ENCODE measurements at places on chromosomes 4 and X.

- no peak for DNase-seq
Observed at GRCh38 chr4:70760662-70761061, 38.9 kb downstream of the RUFY3 start.

- no peak for DNase-seq
Observed at GRCh38 chr4:78622253-78622979, 70.8 kb downstream of the ANXA3 start.

GRCh38 chrX:85569096-85569495 is 189.6 kb upstream of the POF1B start:
- DNase-seq = no peak

DNA sequence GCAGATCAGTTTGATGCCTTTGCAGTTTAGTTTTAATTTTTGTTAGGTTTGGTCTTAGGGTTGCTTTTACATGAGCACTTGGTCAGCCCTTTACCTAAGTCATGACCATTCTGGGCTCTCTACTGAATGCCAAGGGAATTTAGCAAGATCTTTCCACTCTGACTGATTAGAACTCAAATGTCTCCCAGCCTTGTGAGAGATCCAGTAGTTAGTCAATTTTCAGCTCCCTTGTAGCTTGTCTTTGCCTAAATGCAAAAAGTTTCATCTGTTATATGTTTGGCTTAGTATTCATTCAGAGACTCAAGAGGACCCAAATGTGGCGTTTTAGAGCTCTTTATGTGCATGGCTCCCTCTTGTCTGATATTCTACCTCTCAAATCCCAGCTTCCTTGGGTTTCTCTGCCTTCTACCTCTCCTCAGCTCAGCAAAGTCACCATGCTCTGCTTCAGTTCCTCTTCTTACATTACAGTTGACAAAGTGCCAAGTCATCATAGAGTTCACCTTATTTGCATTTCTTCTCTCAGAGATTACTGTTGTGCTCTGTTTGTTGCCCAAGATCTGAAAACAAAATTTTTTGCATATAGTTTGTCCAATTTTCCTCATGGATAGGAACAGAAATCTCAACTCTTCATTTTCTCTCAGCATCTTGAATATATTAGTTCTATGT is 17.5 kb upstream of the JAKMIP1 start:
- no peak for DNase-seq

GRCh38 chr4:148021686-148022085 is 289.8 kb downstream of the ARHGAP10 start:
- DNase-seq = no peak

DNA sequence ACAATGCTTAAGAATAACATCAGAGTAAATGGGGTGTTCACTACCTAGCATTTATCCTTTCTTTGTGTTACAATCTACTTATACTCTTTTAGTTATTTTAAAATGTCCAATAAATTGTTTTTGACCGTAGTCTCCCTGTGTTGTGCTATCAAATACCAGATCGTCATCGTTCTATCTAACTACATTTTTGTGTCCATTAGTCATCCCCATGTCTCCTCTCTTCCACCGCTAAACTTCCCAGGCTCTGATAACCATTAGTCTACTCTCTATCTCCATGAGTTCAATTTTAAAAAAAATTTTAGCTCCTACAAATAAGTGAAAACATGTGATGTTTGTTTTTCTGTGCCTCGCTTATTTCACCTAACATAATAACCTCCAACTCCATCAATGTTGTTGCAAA is 381.9 kb downstream of the PRDM5 start:
- DNase-seq = no peak

DNA sequence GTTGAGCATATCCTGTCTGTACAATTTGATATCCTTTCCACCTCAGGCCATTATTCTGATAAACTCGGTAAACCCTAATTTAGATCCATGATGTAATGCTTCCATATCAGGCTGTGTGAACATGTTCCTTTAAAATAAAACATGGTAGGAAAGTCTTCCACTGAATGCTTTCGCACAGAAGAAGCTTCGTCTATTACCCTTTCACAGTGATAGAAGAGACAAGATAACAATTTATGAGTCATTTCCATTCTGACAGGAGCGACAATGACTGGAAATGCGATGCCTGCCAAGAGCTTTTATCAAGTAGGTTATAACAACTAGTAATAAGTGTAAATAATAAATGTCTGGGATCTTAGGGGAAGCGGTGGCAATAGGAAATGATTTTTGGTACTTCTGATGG is 98.8 kb downstream of the TTC29 start:
- DNase-seq = no peak

GRCh38 chr4:138062929-138063328 is 179.2 kb downstream of the SLC7A11 start:
- DNase-seq = no peak

DNA sequence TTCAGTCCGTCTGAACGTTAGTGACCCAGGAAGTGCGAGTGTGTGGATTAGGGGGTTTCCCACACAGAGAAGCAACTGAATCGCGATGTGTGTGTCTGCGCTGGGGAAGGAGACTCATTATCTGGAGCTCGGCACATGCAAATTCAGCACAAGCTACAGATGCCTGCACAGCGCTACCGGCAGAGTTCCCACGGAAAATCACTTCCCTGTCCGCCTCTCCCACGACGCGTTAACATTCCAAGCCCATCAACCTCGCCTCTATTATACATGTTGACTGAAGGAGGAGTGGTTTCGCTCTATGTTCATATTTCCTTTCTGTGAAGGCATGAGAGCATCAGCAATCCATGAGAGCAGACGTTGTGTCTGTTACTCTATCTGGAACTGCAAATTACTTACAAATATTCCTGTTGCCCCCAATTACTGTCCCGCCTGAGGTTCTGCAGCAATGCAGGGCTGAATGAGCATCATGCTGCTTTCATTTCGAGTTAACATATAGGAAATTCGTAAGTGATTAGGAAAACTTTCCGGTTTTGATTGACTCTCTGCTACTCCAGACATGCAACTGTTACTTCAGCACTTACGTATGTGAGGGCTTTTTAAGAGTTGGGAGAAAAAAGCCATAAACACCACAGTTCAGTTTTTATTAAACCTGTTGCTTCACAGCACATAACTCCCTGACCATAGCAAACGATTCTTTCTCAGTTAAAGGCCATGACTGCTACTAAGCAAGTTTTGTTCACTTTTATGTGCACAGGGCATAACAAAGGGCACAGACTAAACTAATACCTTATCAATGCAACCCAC is 15.0 kb upstream of the MTNR1A start:
- DNase-seq = peak; percentile 17

GRCh38 chr4:24984602-24985532 is 45.9 kb downstream of the LGI2 start:
- no peak for DNase-seq

GRCh38 chr4:21117541-21118180 is 417.4 kb downstream of the PACRGL start:
- DNase-seq = no peak

DNA sequence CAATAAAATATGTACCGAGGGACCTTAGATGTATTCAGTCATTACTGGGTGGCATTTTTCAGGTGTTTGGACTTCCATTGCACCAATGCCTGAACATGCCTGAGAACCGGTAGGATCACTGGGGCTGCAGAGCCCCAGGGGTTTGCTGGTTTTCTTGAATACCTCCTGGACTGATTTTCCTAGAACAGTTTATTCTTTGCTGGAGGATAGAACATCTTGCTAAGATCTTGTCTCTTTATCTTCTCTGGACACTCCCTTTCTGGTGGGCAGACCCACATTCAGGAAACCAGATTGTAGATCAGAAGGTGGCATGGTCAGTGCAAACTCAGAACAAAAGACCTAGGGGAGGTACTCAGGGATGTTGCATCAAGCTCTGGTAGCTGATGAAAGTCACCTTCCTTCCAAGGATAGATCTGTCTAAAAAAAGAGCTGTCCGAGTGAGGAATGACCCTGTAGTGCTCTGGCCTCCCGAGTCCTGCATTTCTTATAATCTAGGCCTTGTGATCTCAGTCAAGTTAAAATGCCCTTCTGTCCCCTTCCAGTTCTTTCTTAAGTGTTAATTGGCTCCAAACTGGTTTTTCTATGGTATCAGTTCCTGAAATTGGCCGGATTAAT is 84.8 kb downstream of the CLDN34 start:
- DNase-seq = no peak

- DNase-seq = no peak
Observed at GRCh38 chr4:94814237-94814636, 56.5 kb downstream of the BMPR1B start.

DNA sequence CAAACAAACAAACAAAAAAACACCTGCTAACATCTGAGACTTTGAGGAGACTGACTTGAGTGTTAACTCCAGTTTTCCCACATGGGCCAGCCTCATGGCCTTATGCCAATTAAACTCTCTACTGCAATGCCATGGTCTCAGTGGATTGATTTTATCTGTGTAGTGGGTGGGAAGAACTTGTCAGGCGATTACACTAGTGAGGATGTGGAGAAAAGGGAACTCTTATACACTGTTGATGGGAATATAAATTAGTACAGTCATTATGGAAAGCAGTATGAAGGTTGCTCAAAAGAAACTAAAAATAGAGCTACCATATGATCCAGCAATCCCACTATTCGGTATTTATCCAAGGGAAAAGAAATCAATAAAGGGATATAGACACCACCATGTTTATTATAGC is 12.8 kb upstream of the XIAP start:
- DNase-seq = no peak

- DNase-seq = no peak
Observed at GRCh38 chr4:179762840-179763239, 2320.6 kb upstream of the AGA start.

GRCh38 chr4:26372525-26373172 is 51.8 kb downstream of the RBPJ start:
- peak; percentile 44 for DNase-seq

DNA sequence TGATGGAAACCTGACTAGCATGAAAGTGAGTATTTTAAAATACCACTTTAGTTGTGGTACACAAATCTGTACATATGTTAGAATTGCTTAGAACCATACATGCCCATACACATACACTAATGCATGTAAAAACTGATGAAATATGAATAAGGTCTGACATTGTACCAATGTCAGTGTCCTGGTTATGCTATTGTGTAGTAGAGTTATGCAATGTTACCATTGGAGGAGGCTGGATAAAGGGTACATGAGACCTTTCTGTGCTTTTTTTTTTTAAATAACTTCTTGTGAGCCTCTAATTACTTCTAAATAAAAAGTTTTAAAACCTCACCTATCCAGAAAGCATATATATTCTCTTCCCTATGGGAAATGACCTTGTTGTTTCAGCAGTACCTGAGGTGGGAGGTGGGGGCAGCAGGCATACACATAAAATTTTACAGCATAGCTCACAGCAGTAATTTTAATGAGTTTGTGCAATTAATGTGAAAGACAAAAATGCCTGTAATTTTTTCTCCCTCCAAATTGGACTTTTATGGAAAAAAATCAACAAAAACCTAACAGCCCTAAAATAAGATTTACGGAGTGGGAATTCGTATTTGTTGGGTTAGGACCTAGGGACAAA is 97.6 kb downstream of the RAP1GDS1 start:
- no peak for DNase-seq

DNA sequence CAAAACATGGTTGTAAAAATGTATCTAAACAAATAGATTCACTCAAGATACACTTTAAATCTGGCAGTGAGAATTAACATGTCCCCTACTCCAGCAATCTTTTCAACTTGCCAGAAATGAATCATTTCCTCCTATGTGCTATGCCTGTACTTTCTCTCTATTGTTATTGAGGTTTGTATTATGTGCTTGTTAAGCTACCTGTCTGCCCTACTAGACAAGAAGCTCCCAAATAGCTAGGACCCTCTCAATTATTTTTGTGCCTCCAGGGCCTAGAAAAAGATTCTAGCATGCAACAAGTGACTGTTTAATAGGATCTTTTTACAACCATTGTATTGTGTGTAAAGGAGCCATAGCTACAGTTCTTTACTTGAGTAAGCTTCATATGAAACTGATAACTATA is 3.5 kb upstream of the SAP30 start:
- DNase-seq = no peak

GRCh38 chr4:140603286-140603685 is 34.5 kb upstream of the UCP1 start:
- no peak for DNase-seq

DNA sequence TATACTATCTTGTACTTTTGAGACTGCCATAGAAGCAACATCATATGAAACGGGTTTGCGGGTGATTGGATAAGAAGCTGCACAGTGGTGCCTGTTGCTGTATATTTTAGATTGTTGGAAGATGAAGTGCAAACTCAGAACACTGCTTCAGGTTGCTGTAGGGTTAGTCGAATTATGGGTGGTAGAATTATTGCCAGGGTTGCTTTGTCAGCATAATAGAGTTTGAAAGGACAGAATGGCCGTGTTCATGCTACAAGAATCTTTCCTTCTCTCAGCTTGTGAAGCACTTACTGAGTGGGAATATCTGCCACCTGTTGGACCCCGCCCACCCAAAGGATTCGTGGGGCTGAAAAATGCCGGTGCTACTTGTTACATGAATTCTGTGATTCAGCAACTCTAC is 115.5 kb downstream of the USP9X start:
- no peak for DNase-seq

- DNase-seq = peak; percentile 68
Observed at GRCh38 chr4:183986971-183987946, 82.2 kb downstream of the STOX2 start.

DNA sequence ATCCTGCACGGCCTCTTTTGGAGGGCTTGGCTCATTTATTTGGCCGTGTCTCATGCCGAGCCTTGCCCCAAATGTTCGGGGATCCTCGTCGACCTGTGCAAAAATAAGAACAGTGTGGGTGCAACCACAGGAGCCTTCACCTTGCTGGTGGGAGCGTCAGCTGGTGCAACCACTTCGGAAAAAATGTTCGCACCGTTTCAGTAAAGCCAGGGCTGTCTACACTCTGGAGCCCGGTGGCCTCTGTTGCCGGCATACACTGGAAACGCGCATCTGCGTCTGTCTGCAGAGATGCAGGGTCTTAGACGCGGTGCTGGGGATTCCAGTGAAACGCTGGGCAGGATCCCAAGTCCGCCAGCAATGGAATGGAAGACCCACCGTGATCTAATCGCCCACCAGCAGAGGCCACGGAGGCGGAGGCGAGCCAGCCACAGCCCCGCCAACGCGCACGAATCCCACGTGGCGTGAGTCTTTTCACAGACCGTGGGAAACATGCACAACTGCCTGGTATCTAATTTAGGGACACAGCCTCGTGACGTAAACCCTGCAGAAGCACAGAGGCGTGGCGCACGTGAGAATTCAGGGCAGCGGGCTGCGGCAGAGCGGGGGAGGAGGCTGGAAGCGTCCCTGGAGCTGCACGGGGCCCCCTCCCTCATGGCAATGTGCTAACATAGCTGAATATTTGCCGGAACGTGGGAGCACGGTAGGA is 13.8 kb upstream of the MXD4 start:
- no peak for DNase-seq

DNA sequence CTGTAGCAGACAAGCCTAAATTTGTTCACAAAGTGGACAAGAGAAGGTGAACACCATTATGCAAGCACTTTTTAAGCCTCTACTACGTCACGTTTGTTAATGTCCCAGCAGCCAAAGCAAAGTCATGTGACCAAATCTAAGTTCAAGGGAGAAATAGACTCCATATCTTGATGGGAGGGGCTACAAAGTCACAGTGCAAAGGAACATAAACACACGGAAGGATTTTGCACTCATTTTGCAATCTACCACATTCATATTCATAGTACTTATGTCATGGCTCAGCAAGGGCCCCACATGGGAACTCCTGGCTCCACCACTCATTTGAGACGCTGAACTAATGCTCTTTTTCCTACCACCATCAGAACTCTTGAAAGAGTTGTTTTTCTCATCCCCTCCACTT is 139.0 kb upstream of the JADE1 start:
- no peak for DNase-seq

- no peak for DNase-seq
Observed at GRCh38 chrX:27966492-27966891, 14.8 kb downstream of the DCAF8L1 start.

GRCh38 chr4:151991001-151991883 is 230.4 kb upstream of the GATB start:
- no peak for DNase-seq
